ENCODE measurements at places on chromosomes 1 and 21.

GRCh38 chr1:172745014-172745413 lies 86.1 kb downstream of the FASLG start:
- peak; percentile 85 for DNase-seq

DNA sequence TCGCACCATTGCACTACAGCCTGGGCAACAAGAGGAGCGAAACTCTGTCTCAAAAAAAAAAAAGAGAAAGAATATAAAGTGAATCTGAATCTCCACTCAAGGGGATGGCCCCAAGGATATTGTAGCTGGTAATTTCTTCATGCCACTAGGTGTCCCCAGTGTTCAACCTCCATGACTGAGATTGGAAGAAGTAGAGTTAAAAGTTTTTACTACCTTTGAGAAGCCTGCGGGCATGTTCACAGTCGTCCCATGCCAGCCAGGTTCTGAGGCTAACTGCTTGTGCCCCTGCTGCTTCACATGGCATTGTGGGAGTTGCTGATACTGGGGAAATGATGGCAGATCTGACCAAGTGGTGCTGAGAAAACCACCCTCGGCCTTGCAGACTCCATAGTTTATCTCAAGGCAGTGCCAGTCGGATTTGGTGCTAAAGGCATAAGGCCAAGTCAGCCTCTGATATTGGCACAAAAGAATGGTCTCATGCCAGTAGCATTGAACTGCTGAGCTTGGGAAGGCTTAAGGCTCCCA lies 10.8 kb upstream of the SHISA4 start:
- DNase-seq, result peak; percentile 58

- DNase-seq, result no peak
Observed at GRCh38 chr1:185695299-185695698, 38.9 kb upstream of the HMCN1 start.

GRCh38 chr21:42459546-42460215 lies 36.3 kb downstream of the RSPH1 start:
- no peak for DNase-seq

- no peak for DNase-seq
Observed at GRCh38 chr1:166888373-166889111, 12.5 kb upstream of the TADA1 start.

- DNase-seq, result peak; percentile 52
Observed at GRCh38 chr1:17531682-17532487, 7.6 kb upstream of the ARHGEF10L start.

GRCh38 chr1:212228591-212229119 lies 56.6 kb upstream of the PPP2R5A start:
- no peak for DNase-seq

- no peak for DNase-seq
Observed at GRCh38 chr1:5311147-5311546, 656.7 kb downstream of the AJAP1 start.

DNA sequence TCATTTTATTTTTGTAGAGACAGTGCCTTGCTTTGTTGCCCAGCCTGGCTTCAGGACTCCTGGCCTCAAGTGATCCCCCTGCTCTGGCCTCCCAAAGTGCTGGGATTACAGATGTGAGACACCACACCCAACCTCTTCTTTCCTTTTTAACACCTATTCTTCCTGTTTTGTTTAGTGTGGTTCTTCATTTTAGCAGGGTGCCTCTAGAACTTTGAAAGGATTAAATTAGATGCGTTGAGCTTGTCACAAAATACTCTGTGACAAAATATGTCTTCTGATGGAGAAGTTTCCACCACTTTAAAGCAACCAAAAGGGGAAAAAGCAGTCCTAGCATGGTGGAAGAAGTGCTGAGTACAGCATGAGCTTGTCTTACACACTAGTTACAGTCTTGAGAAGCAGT lies 42.0 kb downstream of the CDC14A start:
- no peak for DNase-seq

DNA sequence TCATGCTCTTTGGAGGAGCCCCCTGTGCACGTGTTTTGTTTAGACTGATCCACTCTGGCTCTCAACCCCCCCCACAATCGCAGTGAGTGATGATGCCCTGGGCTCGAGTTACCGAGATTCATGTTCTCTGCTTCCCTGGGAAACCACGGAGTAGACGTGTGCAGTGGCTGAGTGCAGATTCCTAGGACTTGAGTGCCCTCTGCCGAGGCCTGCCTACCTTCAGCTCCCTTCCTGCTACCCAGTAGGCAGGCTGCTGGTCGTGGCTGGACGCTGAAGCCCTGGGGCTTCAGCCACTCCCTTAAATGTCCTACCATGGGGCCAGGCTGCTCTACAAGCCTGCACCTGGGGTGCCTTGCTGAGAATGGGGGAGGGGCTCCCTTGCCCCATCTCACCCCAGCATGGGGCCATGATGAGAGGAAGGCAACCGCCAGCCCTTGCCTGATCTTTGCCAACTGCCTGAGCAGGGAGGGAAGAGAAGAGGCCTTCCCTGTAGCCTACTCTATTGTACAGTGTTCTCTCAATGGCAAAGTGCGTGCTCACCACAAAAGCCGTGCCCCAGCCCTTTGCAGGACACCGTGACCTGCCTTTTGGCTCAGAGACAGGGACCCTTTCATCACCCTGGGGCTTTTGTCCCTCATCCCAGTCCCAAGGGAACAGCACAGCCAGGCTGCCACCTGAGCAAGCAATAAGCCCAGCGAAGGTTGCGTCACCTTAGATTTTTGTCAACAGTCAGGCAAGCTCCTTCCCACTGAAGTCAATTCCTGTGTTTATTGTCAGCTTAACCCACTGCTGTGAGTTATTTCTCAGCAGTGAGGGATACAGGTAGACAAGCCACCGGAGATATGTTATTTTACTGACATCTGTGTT lies 4.1 kb upstream of the GRIK3 start:
- peak; percentile 1 for DNase-seq

DNA sequence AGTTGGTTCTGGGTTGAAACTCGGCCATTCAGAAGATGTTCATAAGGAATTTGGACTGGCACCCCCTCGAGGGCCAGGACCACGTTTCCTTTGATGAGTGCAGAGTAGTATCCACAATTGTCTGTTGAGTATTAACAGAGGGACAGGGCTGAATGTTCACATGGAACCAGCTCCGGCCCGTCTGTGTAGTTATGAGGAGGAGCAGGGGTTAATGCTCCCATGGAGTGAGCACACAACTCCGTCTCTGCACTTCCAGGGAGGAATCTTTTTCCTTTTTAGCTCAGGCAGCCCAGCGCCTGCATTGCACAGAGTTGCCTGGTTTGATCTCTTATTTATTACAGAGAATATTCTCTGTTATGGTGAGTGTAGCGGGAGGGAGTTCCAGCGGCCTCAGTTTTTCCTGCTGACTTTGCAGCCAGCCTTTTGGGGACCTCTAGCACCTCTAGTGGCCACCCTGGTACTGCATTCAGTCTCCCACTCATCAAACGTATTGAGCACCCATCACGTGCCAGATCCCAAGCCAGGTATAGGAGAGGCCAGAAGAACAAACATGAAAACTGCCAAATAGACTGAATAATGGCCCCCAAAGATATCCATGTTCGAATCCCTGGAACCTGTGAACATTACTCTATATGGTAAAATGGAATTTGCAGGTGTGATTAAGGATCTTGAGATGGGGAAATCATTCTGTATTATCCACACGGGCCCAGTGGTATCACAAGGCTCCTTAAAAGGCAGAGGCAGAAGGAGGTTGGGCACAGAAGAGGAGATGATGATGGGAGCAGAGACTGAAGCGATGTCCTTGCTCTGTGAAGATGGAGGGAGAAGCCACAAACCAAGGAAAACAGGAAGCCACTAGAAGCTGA lies 167.7 kb upstream of the CSF3R start:
- DNase-seq, result peak; percentile 36

DNA sequence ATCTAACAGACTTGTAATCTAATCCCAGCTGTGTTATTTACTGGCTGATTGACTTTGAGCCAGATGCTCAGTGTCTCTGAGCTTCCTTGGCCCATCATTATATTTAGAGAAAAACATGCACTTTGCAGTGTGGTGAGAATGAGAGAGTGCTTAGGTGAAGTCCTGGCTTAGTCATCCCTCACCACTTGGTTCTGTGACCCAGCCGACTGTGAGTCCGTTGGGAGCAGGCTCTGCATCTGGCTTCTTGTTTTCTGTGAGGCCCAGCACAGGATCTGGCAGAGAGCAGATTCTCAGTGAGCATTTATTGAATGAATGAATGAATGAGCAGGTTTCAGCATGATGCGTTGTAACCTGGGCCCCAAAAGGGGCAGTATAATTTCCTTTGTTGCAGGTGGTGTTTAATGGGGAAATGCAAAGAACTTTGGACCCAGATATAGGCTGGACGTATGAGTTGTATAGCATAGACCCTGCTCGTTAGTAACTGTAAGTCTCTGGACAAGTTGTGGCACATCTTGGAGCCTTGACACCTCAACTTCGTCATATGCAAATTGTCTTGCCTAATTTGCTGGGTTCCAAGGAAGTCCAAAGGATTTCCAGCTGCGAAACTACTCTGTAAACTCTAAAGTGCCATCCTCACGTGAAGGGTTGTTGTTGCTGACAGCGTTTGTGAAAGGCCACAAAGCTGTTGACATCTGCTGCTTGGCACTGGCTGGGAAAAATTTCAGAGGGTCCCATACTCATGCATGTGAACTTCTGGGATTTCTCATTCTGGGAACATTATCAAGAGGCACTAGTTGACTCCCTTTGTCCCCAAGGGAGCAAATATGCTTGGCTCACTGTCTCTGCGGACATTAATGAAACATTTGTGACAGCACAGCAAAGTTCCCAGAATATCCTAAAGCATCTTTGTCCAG lies 138.8 kb upstream of the USP24 start:
- DNase-seq, result peak; percentile 39

DNA sequence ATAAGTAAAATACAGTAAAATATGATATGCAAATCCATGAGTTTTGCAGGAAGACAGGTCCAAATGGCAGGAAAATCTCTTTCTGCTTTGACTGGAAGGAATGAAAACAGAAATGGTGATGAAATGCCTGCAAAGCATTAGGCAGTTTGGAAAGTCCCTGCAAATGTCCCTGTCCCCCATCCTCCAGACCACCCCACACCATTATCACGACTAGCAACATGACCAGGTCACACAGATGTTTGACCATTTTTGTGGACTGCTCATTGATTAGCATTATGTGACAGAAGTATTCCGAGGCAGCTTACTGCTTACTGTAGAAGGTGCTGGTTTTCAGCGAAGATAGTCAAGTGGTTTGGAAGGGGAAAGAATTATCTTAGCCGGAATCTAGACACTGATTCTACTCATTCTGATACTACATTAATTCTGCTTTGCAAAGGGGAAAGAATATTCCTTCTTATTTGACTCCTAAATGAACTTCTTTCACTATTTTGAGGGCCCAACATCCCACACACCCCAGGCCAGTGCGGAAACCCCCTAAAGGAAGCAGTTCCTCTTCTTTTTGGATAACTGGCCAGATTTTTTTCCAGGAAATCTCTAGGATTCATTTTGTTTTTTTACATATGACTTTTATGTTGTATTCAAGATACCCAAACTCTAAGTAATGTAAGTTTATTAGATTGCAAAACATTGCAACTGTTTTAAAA lies 9.5 kb upstream of the CR2 start:
- no peak for DNase-seq

DNA sequence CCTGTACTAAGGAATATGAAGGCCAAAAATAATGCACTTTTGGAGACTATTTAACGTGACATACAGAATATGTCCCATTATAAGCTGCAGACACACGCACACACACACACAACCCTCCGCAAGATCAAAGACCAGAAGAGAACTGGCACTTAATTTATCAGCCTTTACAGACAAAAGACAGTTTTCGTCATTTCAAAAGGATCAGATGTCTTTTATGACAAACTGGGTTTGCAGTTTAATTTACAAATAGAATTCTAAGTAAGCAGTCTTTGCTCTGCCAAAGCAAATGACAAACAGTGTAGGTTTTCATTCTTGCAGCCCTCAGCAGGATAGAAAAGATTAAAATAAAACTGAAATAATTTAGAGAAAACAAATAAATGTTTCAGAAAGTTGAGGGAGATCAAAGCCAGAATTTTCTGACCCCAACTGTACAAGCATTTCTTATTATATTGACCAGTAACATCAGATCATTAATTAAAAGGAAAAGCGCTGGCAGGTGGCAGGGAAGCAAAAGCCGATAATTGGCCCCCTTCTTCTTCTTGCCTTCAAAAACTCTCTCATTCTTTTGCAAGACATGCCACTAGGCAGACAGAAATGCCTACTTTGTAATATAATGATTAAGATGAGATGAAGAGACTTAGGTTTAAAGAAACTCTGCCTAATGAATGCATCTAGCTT lies 169.0 kb downstream of the DENND1B start:
- DNase-seq, result no peak

- DNase-seq, result no peak
Observed at GRCh38 chr1:210200124-210200736, 32.4 kb upstream of the SERTAD4 start.

DNA sequence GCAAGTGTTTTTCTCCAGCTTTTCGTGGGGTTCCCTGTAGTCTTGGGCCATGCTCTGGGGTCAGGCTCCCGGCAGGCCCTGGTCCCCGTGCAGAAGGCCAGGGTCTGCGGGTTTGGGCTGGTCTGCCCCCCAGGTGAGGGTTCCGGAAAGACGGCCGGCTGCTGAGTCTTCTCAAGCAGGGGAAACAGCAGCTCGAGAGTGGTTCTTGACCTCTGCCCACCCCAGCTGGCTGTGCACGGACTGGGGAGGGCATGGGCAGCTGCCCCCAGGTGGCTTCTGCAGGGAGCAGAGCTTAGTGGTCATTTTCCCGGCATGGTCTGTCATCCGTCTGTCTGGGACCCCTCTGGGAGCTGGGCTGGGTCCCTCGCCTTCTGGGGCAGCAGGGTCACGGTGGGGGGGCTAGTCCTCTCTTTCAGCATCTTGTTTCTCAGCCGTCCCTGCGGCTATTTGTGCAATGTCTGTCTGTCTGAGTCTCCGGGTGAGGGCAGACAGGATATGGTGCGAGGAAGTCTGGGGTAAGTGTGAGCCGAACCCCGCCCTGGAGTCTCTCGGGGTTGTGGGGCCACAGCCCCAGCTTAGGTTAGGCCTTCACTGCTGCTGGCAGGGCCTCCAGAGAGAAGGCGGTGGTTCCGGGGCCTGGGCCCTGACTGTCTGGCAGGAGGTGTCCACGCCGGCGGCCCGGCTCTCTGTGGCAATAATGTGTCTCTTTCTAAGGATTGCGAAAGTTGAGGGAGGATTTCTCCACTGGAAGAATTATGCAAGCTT lies 6.1 kb downstream of the SKI start:
- DNase-seq, result peak; percentile 98

DNA sequence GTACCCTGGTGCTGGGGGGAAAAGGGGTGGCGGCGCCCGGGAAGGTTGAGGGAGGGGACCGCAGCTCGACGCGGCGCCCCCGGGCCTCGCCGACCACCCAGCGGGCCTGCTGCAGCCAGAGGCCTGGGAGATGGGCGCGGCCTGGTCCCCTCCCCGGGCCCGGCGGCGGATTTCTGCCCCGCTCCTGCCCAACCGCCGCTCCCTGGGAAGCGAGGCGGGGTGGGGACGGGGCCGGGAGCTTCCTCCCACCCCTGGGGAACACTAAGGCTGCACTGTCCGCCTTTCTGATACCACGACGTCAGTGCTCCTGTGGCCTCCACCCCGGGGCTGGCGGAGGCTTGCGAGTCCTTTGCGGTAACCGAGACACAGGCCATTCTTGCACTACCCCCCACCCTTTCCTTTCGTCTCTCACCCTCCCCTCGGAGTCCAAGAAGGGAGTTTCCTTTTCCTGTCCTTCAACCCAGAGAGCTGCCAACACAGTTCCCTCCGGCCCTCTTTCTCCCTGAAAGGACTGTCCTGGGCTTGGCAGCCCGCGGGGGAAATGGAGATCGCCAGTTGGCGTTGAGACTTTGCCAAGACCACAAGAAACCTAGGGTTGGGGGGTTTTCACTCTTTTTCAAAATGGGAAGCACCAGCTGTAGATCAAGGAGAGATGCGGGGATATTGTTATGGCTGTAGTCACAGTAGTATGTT lies 742 bp downstream of the SH3GLB1 start:
- peak; percentile 65 for DNase-seq
